Stomach (tissue), 19 donors: ENCODE measurements at places on chromosomes 7 and 10. TPM values are rescaled to one million over a fixed set of nuclear protein-coding genes. Genes with fewer than 3 reads are reported as not detected.
A peak's percentile ranks its signal among the peaks of the same experiment; 100 is the strongest.

- no peaks in the 10 kb centered on the region for H3K36me3 ChIP-seq
- no peak for DNase-seq
- no peak overlapping the region for H3K4me3 ChIP-seq
- H3K27ac ChIP-seq: no peak overlapping the region
- no peaks in the 10 kb centered on the region for H3K27me3 ChIP-seq
These were observed 56.3 kb downstream of the PLXNA4 start for GRCh38 chr7:132519936-132520335.

MYH16 gene
- 0.37 TPM for total RNA-seq

- H3K27ac ChIP-seq: no peak overlapping the region
- no peak overlapping the region for H3K4me3 ChIP-seq
- DNase-seq: no peak
- no peaks in the 10 kb centered on the region for H3K27me3 ChIP-seq
These were observed 112.1 kb downstream of the MDFIC start for GRCh38 chr7:115033917-115034459.

GRCh38 chr7:94907811-94908322, 473 bp downstream of the PPP1R9A start:
- no peaks in the 10 kb centered on the region for H3K36me3 ChIP-seq
- H3K27me3 ChIP-seq: no peaks in the 10 kb centered on the region

DNA sequence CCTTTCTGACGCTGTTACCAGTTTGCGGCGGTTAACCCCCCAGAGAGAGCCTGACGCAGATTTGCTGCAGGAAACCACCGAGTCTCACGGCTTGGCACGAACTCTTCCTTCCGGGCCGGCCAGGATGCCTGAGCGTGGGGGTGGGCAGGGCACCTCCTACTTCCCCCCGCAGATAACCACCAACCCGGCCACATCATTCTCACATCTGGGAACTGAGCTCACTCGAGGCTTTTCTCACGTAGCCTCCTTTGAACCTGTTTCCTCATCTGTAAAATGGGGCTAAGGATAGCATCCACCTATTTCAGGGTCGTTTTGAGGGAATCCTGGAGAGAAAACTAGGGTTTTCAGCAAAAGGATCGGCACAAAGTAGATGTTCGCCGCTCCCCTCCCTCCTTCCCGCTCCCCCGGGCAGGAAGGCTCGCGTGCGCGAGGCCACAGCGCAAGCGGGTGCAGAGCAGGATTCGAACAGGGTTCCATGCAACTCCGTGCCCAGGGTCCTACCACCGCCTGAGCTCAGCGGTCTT, 23.6 kb downstream of the DDIT4 start:
- H3K27me3 ChIP-seq: no peaks in the 10 kb centered on the region
- H3K27ac ChIP-seq: peak overlapping the region; percentile 94
- peak; percentile 79 for DNase-seq
- no peaks in the 10 kb centered on the region for H3K36me3 ChIP-seq
- H3K4me1 ChIP-seq: peaks cover 10% of the 10 kb centered on the region

DNA sequence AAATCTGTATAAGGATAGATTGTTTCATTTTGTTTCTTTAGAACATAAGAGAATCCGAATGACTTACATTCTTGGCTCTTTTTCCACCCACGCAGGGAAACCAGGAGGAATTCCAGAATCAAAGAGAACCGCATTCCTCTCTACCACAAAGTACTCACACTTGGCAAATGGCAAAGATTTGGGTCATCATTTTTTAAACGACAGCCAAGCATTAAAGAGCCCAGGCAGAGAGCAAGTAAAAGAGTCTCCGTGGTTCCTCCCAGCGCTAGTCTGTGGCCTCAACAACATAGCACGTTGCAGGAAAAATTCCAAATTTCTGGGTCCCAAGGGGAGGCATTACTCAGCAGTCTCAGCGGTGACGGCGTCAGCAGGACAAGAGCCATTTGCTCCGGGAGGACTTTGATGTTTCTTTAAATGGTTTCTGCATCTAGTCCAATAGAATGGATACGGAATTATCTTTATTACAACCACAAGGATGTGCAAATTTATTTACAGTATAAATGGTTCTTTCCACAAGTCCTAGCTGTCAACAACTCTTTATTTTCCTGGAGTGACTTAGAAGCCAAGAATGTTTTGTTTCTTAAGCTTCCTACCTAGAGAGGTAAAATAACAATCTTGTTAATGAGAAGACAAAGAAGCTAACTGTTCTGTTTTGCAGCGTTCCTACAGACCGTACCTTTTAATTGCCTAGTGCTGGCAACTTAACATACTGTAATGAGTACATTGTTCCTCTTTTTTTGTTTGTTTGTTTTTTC, 232.5 kb downstream of the SKIDA1 start:
- no peaks in the 10 kb centered on the region for H3K27me3 ChIP-seq
- H3K27ac ChIP-seq: no peak overlapping the region
- H3K4me1 ChIP-seq: peaks cover 21% of the 10 kb centered on the region
- peak; percentile 85 for DNase-seq
- H3K36me3 ChIP-seq: no peaks in the 10 kb centered on the region
- peak overlapping the region; percentile 5 for H3K4me3 ChIP-seq

GRCh38 chr7:128389085-128389617, 20.6 kb downstream of the IMPDH1 start:
- H3K4me3 ChIP-seq: no peak overlapping the region
- no peak overlapping the region for H3K27ac ChIP-seq
- no peaks in the 10 kb centered on the region for H3K4me1 ChIP-seq
- H3K36me3 ChIP-seq: peaks cover 29% of the 10 kb centered on the region
- DNase-seq: no peak
